Hair follicular keratinocyte (primary cell): ENCODE measurements at places on chromosomes 13 and 19. TPM values are rescaled to one million over a fixed set of nuclear protein-coding genes. Genes with fewer than 3 reads are reported as not detected.

Gene ICAM5
- 1.0 and 8.8 TPM in 2 replicates for total RNA-seq

Gene FGF21
- not detected in 2 replicates for total RNA-seq

Gene PRR19
- total RNA-seq: 0.80 and 2.1 TPM in 2 replicates

Gene FXYD3
- 194 and 479 TPM in 2 replicates for total RNA-seq

Gene PINLYP
- total RNA-seq: 6.6 and 8.0 TPM in 2 replicates

Gene LRP3
- total RNA-seq: 14.2 and 15.1 TPM in 2 replicates

Gene PTPRS
- total RNA-seq: 12.4 and 29.7 TPM in 2 replicates

Gene AP1M2
- total RNA-seq: 78.9 and 111 TPM in 2 replicates

Gene KLK14
- total RNA-seq: 0.23 TPM in 1 of 2 replicates, not detected in the other

Gene STARD13
- total RNA-seq: 4.9 and 7.3 TPM in 2 replicates

Gene ZNF625
- 1.7 and 3.1 TPM in 2 replicates for total RNA-seq
